ENCODE measurements at places on chromosomes 1 and 21.

- DNase-seq: no peak
Observed at GRCh38 chr1:92374223-92374622, 75.4 kb downstream of the RPAP2 start.

GRCh38 chr1:87840767-87841166 is 512.1 kb downstream of the LMO4 start:
- no peak for DNase-seq

DNA sequence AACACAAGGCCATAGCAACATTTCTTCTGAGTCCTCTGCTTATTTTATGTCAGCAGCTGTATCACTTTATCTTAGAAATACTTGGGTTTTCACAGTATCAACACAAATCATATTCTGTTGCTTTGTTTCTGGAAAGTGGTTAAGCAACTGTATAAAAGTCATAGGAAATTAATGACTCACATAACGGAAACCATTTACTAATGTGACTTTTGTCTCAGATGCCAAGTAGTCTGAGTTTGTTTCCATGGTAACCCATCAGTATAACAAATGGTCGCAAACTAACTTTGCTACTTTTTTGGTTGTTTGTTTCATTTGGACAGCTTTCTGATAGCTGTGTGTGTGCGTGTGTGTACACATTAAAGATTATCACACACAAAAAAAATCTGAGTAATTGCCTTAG is 31.1 kb downstream of the EEIG2 start:
- DNase-seq: no peak

DNA sequence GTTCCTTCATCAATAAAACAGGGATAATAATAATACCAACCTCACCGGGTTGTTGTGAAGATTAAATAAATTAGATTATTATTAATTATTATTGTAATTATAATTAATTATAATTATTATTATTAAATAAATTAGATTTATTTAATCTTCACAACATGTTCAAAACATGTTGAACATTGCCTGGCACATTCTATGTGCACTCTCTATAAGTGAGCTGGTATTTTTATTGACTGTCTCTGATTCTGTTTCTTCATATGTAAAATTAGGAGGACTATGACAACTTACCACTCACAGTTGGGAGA is 834 bp upstream of the C8B start:
- DNase-seq: no peak

GRCh38 chr1:233333086-233333485 is 5.6 kb downstream of the MAP3K21 start:
- DNase-seq: no peak

- DNase-seq: no peak
Observed at GRCh38 chr1:31800674-31800967, 15.2 kb downstream of the SPOCD1 start.

DNA sequence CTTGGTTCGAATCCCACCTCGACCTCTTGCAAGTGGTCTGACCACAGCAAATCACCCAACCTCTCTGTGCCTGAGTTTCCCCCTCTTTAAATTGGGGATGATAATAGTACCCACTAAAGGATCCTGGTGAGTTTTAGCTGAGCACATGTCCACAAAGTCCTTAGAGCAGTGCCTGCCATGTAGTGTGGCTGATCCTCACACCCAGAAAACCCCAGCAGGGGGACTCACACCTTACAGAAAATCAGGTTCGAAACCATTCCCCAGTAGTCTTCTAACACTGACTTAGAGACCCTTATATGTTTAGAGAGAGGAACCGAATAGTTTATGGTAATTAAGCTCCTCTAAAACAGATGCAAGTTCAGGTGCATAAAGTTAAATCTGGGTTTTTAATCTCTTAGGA is 89.0 kb downstream of the CAMTA1 start:
- DNase-seq: no peak

DNA sequence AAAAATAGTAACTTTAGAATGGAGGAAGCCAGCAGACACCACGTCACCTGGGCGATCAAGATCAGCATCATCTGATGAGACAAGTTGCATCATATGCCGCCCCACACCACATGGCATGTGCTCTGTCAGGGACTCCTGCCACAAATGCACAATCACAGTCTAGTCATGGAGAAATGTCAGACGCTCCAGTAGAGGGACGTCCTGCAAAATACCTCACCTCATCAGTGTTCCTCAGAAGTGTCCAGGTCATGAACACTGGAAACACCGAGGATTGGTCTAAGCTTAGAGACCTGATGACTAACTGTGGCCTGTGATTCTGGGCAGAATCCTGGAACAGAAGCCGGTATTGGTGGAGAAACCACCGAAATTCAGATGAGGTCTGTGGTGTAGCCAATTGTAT is 14.3 kb downstream of the ADARB1 start:
- DNase-seq: no peak

DNA sequence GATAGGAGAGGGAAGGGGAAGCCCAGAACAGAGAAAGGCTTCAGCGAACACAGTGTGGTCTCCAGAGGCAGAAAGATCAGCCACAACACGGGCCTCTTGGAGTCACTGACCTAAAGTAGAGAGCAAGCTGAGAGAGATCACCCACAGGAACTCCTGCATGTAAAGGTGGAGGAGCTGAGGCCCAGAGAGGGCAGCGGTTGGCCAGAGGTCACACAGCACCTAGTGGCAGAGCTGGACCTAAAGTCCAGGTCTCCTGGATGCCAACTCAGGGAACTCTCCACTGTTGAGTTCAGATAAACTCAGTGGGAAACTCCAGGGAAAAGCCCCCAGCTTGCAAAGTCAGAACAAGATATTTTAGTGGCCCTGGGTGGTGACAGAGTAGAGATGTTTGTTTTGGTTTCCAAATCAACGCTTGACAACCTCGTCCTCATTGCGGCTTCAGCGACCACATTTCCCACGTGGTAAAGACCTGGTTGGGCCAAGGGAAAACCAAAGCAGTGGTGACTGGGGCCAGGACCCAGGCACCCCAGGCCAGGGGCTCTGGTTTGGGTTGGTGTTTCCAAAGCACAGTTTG is 4.6 kb downstream of the IFFO2 start:
- DNase-seq: no peak

GRCh38 chr1:230749150-230749549 is 2.0 kb downstream of the CAPN9 start:
- no peak for DNase-seq

- DNase-seq: no peak
Observed at GRCh38 chr1:89484092-89485038, 40.3 kb upstream of the LRRC8B start.

- DNase-seq: peak; percentile 17
Observed at GRCh38 chr21:39456665-39457064, 4.9 kb downstream of the SH3BGR start.

- DNase-seq: no peak
Observed at GRCh38 chr1:30036229-30036547, 687.2 kb downstream of the MATN1 start.

GRCh38 chr1:225413708-225414375 is 14.0 kb downstream of the LBR start:
- no peak for DNase-seq

- DNase-seq: no peak
Observed at GRCh38 chr1:173195596-173196088, 11.5 kb downstream of the TNFSF4 start.

DNA sequence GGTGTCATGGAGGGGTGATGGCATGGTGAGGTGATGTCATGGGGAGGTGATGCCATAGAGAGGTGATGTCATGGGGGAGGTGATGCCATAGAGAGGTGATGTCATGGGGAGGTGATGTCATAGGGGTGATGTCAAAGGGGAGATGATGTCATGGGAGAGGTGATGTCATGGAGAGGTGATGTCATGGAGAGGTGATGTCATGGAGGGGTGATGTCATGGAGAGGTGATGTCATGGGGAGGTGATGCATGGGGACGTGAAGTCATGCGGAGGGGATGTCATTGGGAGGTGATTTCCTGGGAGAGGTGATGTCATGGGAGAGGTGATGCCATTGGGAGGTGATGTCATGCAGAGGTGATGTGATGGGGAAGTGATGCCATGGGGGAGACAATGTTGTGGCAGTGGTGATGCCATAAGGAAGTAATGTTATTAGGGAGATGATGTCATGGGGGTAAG is 92.1 kb upstream of the C1orf174 start:
- no peak for DNase-seq

DNA sequence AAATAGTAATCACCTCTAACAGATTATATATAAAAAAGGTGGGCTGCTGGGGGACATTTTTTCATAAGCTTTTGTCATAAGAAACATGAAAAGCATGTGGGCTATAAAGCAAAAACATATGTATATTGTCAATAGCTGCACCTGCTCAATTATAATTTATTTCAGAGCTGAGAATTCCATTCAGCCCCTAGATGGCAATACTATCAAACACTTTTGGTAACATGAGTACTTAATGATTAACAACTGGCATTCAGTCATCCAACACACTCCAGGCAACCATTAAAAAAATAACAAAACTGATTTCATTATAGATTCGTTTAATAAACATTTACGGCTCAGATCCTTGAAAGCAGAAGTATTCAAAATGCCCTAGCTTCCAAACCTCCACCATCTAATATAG is 115.1 kb downstream of the KCTD3 start:
- peak; percentile 47 for DNase-seq

DNA sequence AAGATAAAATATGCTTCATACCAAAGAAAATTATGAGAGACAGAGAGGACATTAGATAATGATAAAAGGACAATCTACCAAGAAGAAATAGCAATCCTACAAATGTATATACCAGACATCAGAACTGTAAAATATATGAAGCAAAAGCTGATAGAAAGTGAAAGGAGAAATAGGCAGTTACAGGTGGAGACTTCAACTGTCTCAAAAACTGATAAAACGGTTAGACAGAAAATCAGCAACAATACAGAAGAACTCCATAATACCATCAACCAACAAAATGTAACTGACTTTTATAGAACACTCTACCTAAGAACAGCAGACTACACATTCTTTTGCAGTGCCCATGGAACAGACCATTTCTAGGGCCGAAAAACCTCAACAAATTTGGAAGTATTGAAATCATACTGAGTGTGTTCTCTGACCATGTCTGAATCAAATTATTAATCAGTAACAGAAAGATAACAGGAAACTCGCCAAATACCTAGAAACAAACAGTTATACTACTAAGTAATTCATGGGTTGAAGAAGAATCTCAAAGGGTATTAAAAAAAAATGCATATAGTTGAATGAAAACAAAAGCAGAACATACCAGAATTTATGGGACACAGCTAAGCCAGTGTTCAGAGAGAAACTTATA is 132.1 kb downstream of the RPS6KC1 start:
- no peak for DNase-seq

DNA sequence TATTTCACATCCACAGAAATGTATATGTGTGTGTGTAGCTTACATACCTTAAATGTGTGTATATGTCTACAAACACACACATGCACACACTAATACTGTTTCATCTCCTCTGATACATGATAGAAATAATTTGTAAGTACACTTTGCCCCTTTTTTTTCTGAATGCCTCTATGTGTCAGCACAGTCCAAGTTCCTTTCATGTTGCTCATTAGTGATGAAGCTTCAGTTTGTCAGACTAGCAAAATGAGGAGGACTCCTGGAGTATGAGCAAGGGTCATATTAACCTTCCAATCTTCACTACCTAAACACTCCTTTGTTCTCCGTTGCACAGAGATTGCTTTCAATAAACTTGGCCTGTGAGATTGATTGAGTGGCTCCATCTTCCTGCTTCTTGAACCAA is 935.4 kb downstream of the MRPL39 start:
- DNase-seq: no peak

- no peak for DNase-seq
Observed at GRCh38 chr1:224774378-224774777, 155.1 kb upstream of the DNAH14 start.

GRCh38 chr1:212952641-212952976 is 2.3 kb downstream of the VASH2 start:
- DNase-seq: no peak

DNA sequence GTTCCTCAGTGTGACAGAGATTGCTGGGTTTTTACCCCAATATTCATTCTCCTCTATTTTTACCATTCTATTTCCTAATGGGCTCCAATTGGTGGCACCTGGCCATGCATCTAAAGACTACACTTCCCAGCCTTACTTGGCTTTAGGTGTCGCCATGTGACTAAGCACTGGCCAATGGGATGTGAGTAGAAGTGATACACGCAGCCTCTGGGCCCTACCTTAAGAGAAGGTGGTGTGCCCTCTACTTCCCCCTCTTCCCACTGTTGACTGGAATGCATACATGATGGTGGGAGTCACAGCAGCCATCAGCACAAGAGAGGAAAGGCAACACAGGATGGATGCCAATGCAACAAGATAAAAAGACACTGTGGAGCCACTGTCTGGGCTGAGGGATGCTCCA is 11.4 kb upstream of the OLIG2 start:
- DNase-seq: no peak

- peak; percentile 78 for DNase-seq
Observed at GRCh38 chr1:244341455-244342450, 110.0 kb downstream of the ADSS2 start.

DNA sequence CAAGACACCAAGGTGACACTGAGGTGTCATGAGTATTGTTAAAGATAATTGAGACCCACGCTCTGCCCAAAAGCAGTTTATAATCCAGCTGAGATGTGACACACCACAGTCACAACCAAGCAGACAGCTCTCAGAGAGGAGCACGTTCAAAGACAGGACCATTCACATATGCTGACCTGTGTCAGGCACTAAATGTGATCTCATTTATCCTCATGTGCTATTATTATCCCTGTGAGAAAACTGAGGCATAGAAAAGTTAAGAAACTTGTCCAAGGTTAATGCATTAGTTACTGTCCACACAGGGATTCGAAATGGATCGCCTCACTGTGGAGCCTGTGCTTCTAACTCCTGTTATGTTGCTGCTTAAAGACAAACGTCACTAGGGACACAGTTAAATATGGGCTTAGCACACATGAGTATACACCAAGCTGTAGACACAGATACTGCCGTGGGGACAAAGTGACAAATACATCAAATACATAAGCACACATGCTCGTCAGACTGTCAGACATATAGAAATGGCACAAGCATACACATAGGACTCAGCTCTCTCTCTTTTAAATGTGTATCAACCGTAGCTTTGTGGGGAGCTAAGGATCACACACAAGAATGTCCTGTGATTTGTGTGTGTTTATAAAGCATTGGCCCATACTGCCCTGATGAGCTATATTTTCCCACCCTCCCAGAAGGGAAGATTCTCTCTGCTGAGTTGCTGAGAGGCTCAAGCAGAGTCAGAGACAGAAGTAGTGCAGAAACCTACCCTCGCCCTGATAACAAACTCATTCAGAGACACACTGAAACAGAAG is 3.5 kb upstream of the IGSF8 start:
- DNase-seq: no peak

- no peak for DNase-seq
Observed at GRCh38 chr1:198639671-198640143, 867 bp downstream of the PTPRC start.

Data from SW480 (cell line).